ENCODE measurements at places on chromosomes 6 and 20. TPM values are rescaled to one million over a fixed set of nuclear protein-coding genes. Genes with fewer than 3 reads are reported as not detected.

The THBS2 gene
- 10.3 TPM for polyA plus RNA-seq

The MUCL3 gene
- polyA plus RNA-seq, result 0.22 TPM

The RGL2 gene
- polyA plus RNA-seq, result 123 TPM

The CFB gene
- polyA plus RNA-seq, result 3.9 TPM

The BPIFB1 gene
- polyA plus RNA-seq, result 0.09 TPM

The LZTS3 gene
- 7.4 TPM for polyA plus RNA-seq

The SLC17A5 gene
- polyA plus RNA-seq, result 10.1 TPM
